Brain microvascular endothelial cell (primary cell): ENCODE measurements at places on chromosomes 5 and 9.

- DNase-seq: peak; percentile 41
These were observed 25.5 kb downstream of the TNPO1 start for GRCh38 chr5:72841756-72842535.

GRCh38 chr9:71746023-71746757, 22.1 kb downstream of the CEMIP2 start:
- no peak for DNase-seq

DNA sequence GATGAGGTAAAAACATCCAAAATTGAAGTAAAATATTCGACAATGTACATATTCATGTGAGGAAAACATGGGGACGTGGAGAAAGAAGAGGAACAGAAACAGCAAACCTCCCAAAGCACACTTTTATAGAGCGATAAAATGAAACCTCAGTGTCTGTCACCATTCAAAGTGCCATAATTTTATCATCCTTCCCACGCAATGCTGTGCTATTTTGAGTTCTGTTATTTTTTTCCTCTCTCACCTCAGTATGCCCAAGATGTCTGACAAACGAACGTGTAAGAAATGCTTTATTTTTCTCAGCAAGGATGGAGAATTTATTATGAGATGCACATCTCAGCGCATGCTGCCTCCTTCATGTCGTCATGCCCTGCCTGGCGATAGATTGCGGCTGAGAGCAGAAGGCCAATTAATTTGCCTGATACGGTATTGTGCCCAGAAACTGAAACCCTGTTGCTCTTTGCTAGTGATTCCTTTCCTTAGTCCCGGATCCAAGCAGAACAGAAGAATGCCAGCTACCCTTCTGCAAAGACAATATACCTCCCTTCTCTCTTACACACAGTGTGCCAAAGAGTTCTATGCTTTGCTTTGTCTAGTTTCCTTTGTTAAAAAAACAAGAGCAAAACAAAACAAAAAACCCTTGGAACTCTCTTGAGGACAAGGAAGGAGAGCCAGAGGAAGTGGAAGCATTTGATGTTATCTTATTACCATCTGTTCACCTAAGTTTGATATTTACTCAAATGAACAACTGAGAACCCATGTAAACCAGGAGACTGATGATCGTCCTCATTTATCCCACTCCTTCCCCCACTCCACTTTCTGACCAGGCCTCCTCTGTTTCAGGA, 192.4 kb downstream of the SEMA6A start:
- DNase-seq: no peak

GRCh38 chr5:156208271-156208670, 118.7 kb upstream of the SGCD start:
- no peak for DNase-seq

GRCh38 chr9:8070779-8071444, 271.3 kb upstream of the DMAC1 start:
- DNase-seq: no peak

- no peak for DNase-seq
These were observed 1.4 kb downstream of the NRARP start for GRCh38 chr9:137300567-137301080.

DNA sequence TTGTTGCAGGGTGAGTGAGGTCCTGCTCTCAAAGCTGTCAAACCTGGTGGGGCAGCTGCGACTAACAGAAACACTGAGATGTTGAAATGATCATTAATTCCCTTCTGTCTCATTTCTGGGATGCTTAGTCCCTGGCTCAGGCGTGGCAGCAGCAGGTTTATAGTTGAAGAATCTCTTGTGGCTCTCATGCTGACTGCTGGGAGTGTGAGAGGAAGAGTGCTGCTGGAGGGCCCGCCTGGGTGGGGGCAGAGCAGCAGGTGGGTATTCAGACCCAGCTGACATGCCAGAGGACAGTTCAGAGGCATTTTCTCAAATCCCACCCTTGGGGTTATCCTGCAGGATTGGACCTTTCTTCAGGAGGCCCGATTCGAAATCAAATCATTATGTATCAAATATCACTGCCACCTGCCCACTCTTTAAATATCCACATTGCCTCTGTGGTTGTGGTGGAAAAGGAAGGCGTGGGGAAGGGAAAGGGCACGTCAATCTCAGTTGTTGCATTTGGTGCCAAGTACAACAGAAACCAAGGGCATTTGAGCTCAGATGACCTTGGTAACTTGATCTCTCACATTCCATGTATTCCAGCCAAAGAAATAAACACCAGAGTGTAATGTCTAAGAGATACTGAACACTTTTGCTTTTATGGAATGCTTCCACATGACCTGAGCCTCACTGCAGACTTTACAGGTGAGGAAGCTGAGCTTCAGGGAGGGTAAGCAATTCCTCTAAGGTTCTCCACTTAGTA, 224.3 kb downstream of the AOPEP start:
- no peak for DNase-seq

GRCh38 chr9:131096269-131097125, at the start of gene AIF1L:
AIF1L (plus strand) TSS chr9:131096531; CDS start chr9:131096630, 99 bp downstream.
- DNase-seq: no peak

DNA sequence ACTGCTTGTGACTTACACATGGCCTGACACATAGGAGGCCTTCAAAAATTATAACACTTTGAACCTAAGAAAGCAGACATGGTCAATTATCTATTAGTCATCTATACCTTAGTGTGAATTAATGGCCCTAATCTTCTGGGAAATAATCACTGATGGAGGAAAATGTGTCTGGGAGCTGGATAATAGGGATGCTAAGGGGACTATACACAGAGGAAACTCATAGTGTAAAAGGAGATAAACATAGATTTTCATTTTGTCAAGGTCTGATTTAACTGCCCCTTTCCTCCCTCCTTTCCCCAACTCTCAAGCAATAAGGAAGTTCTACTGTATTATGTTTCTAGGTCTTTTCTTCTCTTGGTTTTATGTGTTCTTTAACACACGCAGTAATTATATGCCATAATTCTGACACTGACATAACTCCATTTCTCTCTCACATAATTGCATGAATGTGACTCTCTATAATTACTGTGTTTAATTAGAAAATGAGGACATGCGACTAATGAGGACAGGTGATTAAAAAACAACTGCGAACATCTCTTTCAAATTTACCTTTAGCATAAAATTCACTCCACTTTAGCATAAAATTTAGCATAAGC, 18.7 kb upstream of the PRELID2 start:
- DNase-seq: no peak

DNA sequence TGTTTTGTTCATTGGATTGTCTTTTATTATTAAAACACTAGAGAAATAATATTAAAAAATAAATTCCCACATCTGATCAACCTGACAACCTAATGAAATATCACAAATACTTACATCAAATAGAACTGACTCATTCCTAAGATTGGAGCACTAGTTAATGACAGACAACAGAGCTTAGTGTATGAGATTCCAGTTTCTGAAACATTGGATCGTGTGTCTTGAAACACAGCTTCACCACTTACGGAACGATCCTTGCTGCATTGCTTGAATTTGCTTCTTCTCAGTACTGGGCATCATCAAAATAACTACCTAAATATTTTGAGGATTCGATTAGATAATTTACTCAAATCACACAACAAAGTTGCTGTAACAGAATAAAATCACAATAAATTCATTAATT, 667.2 kb upstream of the CDH18 start:
- no peak for DNase-seq

GRCh38 chr5:40315126-40315525, 364.6 kb upstream of the PTGER4 start:
- DNase-seq: no peak

DNA sequence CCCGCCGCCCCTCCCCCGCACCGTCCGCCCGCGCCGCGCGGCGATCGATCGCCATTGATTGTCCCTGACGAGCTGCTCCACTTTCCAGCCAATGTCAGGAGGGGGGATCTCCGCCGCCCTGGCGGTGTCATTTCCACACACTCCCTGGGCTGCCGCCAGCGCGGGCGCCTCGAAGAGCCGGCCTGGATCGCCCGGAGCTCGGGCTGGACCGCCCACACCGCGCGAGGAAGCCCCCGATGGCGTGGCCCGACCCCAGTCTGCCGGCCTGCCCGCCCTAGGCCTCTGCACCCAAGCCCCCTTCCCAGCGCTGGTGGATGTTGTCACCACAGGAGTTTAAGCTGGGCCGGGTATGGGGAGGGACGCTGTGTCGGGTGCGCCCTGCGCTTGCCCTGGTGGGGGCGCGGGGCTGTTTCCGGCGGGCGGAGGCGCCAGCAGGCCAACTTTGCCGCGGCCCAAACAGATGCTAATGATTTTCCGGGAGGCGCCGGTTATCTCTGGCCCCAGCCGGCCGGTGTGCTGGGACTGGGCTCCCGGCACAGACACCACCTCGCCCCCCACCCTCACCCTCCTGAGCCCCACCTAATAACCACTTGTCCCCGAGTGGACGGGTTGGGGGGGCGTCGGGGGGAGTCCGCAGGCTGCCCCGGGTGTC, 10.6 kb upstream of the CXXC5 start:
- DNase-seq: no peak

DNA sequence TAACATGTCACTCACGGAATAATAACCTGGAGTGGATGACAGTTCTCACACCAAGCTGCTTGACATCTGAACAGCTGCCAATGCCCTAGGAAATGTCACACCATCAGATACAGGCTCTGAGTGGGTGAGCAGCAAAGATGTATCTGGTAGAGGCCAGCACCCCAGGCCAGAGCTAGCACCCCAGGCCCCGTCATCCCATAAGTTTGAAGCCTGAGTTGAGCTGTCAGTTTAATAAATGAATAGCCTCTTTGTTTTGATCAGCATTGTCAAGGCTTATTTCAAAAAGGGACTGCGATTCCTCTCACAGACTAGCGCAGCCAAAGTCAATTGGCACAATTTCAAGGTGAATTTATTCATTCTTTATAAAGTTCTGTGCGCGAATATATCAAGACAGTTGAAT, 1327.1 kb downstream of the MAT2B start:
- no peak for DNase-seq

GRCh38 chr5:140925806-140926442, at the start of gene PCDHAC1:
PCDHAC1 (plus strand) TSS chr5:140926299; CDS start chr5:140926893, 594 bp downstream.
- no peak for DNase-seq

DNA sequence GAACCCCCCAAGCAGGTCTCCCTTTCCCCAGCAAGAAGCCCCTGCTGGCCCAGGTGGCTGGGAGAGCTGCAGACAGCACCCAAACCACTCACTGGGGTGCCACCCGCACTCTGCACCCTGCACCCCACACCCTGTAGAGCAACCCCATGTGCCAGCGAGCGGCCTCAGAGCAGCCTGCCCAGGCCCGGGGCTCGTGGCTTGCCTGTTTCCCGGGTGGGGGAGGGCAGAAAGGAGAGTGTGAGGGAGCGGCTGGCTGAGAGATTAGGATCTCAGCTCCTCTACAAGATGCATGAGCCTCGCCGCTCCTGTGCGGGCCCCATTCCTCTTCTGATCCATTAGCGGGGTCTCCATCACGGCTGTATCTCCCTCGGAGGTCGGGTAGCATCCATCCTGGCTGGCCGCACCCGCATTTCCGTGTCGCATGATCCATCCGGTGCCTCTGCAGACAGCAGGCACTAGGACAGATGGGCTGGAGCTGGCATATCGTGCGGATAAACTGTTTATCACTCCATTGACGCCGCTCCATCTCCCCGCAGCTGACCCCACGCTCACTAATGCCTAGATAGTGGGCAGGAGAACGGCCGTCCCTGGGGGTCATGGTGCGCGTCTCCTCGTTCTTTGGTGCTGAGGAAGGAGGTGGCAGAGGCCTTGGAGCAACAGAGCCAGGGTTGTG, 54.4 kb downstream of the MRPL36 start:
- DNase-seq: no peak

DNA sequence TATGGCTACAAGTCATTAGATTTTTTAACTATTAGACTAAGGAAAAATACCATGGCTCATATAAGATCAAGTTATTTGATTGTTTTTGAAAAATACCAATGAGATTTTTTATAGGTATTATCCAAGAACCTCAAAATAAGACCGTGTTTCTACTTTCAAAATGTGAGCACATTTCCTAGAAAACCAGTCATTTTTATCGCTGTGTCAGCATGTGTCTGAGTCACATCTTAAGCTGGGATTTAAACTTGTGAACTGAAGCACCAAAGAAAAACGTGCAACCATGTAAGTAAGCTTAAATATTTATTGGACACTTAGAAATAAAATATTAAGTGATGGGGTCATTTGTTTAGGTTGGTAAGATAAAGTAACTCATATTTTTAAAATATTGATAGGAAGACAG, 1676.0 kb upstream of the NUDT12 start:
- no peak for DNase-seq

GRCh38 chr5:150497989-150498317, 10.0 kb upstream of the NDST1 start:
- DNase-seq: no peak

DNA sequence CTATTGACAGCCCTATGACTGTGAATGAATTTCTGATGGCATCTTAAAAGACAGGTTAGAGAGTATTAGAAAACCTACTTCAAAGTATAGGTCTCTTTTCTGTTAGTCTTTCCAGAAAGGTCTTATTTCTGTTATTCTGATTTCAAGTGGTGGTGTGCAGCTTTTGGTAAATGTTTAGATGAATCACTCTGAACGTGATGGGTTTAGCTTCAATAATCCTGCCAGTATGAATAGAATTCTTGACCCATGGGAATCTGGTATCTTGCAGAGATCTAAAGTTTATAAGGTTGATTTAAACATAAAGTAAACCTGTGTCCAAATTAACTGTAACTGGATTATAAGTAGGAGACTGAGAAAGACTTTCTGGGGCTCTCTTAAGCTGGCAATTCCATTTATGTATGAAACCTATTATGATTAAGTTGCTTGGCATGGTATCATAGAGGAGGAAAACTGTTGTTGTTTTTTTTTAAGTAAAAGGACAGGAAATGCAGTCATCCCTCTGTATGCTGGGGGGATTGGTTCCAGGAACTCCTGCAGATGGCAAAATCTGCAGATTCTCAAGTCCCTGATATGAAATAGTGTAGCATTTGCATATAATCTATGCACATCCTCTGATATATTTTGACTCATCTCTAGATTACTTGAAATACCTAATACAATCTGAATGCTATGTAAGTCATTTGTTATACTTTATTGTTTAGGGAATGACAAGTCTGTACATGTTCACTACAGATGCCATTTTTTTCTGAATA, 77.0 kb upstream of the ADAMTS19 start:
- no peak for DNase-seq

- no peak for DNase-seq
These were observed 84.0 kb upstream of the ARAP3 start for GRCh38 chr5:141765896-141766551.

DNA sequence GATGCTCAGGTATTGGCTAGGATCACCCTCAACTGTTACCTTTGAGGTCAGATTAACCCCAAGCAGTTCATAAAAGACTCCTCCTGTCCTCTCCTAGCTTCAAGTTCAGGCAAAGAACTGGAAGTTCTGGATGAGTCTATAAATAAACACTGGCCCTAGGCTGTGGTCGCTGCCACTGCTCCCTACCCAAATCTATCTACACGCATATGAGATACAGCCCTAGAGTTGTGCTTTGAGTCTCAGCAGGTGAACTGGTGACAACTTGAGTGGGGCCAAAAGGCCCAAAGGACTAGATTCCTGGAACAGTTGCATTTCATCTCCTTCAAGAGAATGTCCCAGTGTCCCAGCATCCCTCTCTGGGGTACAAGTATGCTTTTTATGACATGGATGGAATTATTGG, 62.6 kb downstream of the SAXO1 start:
- no peak for DNase-seq

- DNase-seq: no peak
These were observed 129.6 kb downstream of the BARX1 start for GRCh38 chr9:93825348-93826115.
